COLO829 (cell line): ENCODE measurements at places on chromosomes 13 and 19.

DNA sequence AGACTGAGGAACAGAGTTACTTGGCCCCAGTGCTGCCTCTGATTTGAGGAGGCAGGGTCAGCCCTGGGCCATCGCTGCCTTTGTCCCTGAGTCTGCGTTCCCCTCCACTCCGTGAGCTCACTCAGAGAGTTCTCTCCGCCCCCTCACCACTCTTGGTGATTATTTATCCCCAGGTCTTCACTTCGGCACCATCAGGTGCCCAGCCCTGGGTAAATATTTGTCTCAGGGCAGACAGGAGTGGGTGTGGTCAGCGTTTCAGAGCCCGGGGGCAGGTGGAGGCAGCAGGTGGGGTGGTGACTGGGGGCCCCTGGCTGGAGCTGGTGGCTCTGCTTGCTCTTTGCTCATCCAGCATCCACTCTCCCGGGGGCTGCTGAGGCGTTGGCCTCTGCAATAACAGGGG is 20.6 kb downstream of the PPP1R37 start:
- DNase-seq = no peak

- no peak for DNase-seq
These were observed 22.6 kb upstream of the SLAIN1 start for GRCh38 chr13:77674852-77675251.

- DNase-seq = no peak
These were observed 9.2 kb upstream of the ALOX5AP start for GRCh38 chr13:30726192-30726591.

GRCh38 chr13:105915146-105915850 is 620.2 kb downstream of the EFNB2 start:
- DNase-seq = no peak

DNA sequence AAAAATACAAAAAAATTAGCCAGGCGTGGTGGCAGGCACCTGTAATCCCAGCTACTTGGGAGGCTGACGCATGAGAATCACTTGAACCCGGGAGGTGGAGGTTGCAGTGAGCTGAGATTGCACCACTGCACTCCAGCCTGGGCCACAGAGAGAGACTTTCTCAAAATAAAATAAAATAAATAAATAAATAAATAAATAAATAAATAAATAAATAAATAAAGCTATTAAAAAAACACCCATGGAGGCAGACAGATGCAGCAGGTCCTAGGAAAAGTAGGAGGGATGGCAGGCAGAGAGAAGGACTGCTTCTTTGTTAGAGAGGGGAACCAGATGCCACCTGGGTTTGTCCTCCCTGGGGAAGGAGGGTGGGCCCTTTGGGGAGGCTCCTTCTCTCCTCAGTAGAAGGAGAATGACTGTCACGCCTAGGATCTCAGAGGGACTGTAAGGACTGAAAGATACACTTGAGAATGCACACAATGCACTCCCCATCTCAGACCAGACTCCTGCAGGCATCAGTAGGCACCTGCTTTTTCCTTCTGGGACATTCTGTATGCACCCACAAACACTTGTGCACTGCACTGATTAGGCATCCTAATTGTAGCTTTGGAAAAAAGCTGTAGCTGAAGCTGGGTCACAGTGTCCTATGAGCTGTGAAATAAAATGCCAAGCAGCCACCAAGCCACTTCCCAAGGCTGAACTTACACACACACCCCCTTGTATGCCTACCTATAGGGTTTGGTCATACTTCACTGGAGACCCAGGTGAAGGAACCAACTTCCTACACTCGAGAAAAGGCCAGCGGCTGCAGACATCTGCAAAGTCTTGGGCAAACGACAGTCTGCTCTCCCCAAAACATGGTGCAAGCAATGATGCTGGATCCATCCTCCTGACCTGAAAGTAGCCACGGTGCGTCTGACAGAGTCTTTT is 18.9 kb upstream of the SLC35E1 start:
- DNase-seq = no peak

GRCh38 chr13:36154567-36155291 is 23.5 kb upstream of the DCLK1 start:
- no peak for DNase-seq

- peak; percentile 68 for DNase-seq
These were observed 5.4 kb downstream of the KLK1 start for GRCh38 chr19:50817941-50818858.
